Left renal cortex interstitium (tissue), 4 donors: ENCODE measurements at places on chromosomes 12 and 14.

GRCh38 chr12:124264089-124264795 lies 30.7 kb upstream of the RFLNA start:
- DNase-seq = no peak

DNA sequence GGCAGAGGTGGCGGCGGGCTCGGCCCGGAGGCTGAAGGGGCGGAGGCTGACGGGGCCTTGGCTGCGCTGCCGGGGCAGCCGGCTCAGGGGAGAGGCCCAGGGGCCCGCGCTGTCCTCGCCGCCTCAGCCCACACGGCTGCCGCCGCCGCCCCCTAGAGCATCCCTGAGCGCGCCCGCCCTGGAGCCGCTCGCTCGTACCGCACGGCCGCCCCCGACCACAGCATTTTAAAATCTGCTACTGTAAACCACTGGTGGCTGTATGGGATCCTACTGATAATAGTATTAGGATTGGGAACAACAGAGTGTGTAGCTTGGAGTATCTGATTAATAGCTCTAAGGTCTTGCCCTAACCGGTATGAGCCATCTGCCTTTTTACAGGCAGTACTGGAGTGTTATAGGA lies 22.2 kb upstream of the EDDM3A start:
- DNase-seq = no peak

- no peak for DNase-seq
Measured at GRCh38 chr14:72518809-72519377, 375.0 kb downstream of the DPF3 start.

GRCh38 chr12:95805864-95806671 lies 15.5 kb upstream of the NTN4 start:
- no peak for DNase-seq

DNA sequence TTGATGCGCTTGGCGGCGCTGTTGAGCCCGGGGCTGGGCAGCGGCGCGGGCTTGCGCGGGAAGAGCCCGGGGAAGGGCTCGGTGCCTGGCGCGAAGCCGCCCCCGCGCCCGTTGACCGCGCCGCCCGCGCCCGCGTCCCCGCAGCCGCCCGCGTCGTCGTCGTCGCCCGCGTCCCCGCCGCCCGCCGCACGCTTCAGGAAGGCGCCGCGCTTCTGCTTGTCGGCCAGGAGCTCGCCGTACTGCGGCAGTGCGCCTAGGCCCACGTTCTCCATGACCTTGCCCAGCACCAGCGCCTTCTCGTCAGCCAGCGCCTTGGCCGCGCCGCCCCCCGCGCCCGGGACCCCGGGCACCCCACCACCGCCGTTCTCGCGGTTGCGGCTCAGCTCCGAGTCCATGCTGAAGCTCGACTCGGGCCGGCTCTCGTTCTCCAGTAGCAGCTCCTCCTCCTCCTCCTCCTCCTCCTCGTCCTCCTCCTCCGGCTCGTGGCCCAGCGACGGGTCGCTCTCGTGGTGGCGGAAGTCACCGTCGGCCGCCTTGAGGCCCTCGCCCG lies 97.2 kb downstream of the BCL11B start:
- no peak for DNase-seq
